ENCODE measurements at places on chromosomes 12 and 14.

DNA sequence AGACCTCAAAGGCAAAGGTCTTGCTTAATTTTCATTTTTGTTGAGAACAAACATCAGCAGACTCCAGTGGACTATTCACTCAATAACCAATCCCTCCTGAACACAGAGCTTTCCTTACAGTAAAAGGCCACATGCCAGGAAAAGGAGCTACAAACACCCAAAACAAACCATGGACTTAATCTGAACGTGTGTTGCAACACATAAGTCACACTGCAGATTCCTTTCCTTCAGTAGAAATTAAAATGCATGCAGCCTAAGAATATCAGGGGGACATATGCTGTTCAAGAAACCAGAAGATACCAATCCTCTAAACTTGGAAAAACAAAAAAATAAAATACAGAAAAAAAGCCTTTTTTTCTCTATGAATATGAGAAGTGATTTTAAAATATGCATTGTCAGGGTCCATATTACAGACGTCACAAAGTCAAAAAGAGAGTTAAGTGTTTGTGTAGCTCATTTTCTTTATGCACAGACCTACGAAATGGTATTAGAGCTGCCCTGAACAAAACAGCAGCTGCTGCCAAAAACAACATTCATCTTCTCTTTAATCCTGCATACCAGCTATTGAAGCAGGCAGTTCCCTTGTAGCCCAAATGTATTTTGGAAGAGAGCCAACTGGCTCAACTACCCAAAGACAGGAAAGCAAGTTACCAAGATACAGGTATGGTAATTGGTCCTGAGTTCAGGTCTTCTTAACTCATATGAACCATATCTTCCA lies 26.2 kb downstream of the KITLG start:
- peak; percentile 83 for ATAC-seq

DNA sequence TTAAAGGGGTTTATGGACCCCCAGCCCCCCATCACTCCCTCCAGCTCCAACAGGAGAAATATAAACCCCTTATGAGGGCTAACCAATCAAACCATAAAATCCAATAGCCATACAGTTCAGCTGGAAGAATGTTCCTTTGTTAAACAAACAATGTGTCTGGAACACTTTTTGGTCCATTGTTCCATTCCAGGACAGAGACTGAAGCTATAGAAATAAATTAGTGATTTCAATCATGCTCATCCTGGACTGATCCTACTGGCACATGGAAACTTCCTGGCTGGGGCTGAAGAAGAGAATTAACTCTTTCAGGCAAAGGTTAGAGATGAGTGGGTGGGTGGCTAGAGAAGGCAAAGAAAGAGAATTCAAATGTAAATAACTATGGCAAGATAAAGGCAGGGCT lies 63.4 kb downstream of the ANO2 start:
- ATAC-seq: no peak

DNA sequence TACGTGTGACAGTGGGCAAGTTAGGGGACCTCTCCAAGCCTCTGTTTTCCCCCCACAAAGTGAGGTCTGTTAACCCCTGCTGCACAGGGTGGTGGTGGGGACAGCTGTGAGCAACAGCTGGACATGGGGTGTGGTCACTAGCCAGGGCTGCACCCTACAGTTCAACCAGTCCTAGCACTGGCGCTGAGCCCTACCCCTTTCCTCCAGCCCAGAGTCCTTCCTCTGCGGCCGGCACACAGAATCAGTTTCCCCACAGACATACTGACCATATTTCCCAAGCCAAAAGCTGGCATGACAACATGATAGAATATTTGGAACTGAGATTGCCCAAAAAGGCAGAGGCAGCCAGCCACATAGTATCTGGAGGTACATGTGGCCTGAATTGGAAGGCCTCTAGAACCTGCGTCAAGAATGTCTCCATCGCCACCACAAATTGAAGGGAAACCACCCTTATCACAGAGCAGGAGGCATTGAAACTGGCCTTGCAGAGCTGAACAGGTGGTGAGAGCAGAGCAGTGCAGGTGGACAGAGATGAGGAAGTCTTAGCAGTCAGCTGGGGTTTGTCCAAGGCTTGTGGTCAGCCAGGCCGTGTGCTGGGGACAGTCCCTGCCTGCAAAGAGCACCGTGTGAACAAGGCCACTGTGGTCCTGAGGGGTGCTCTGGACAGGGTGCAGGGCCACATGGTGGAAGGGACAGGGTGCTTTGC lies 21.2 kb downstream of the DEGS2 start:
- ATAC-seq: no peak

GRCh38 chr14:93729993-93730392 lies 58.3 kb downstream of the PRIMA1 start:
- no peak for ATAC-seq

DNA sequence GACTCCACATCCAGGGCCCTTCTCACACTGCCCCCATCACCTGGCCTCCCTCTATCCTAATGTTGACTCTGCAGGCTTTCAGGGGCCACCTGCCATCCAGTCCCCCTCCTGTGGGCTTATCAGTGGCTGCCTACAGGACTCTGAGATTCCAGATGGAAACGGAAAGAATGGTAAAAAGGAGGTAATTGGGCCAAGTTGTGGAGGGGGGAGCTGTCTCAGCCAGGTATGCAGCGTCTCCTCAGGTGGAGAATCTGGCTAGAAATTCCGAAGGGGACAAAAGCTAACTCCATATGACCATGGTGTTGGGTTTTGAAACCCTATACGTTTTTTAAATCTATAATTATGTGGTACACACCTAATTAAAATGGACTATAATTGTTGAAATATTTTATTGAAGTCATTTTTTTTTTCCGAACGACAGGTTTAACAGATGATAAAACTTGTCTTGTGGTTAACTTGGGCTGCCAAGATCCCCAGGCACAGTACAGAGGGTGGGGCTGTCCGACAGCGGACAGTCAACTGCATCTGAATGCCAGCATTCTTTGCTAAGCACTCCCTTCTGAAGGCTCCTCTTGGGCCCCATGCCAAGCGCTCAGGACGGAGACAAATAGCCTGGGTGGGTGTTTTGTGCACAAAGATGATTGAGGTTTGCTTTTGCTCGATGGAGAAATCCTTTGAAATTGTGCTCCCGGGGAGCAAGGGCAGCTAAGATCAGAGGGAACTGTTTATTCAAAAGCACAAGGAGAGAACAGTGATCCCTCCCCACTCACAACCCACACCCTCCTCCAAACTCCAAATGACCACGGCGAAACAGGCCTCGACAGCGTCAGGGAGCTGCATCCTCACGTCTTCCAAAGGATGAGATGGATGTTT lies 365.6 kb downstream of the BCL11B start:
- no peak for ATAC-seq

- no peak for ATAC-seq
Observed at GRCh38 chr12:92648242-92649031, 54.4 kb upstream of the PLEKHG7 start.

GRCh38 chr12:75982979-75983660 lies 48.5 kb downstream of the PHLDA1 start:
- ATAC-seq: no peak

DNA sequence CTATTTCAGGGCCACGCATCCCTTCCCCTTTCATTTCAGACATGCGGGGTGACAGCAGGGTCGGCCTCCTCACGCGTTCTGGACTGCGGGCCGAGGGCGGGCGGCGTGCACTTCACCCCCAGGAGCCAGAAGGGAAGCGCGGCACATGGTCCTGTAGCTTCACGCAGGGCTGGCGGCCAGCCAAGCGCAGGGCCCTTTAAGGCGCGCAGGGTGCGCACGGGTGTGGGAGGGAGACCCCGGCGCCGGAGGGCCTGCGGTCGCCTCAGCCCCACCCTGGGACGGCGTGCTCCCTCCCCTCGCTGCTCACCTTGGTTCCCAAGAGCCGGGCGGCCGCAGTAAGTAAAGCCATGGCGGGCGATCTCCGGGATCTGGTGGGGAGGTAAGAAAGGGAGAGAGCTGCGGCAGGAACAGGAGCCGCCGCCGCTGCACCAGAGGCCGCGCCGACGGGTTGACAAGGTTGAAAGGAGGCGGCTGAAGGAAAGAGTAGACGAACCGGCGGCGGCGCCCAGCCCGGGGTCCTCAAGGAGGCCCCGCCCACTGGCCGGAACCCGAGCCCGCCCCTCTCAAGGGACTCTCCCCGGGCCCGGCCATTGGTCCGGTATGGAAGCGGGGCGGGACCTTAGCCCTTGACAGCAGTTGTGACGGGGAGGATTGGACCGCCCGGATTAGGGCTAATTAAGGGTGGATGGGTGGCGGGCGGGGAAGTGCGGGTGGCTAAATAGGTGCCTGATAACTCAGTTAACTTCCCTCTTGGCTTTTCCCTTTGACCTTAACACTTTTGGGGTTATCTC lies at the start of gene CS:
TSS of gene CS (minus strand) at position 478 of the 791 bp plus-strand sequence. CDS start at position 349, 129 bp downstream.
- ATAC-seq: peak; percentile 97

GRCh38 chr12:124509300-124509675 lies 58.1 kb downstream of the NCOR2 start:
- ATAC-seq: no peak

DNA sequence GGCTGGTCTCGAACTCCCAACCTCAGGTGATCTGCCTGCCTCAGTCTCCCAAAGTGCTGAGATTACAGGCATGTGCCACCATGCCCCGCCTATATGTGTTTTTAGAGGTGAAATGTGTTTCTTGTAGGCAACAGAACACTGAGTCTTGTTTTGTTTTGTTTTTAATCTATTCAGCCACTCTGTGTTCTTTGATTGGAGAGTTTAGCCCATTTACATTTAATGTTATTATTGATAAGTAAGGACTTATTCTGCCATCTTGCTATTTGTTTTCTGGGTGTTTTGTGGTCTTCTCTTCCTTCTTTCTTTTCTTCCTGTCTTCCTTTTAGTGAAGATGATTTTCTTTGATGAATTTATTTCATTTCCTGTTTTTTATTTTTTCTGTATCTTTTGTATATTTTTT lies 29.6 kb downstream of the IFNG start:
- ATAC-seq: no peak

DNA sequence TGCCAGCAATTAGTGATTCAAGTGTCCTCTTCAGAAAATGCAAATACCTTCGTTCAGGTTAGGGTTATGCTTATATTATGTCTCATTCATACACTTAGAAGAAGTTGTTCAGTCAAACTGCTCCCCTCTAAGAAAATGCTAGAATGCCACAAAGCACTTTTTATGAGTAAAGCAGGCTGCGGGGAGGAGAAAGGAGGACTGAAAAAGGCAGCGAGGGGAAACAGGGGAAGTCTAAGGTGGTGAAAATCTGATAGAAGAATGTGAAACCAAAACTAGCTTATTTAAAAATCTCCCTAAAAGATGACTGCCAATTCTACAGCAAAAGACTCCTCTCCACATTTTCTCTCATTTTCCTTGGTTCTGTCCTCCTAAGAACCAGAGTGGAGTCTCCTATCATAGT lies 70.1 kb downstream of the PRKD1 start:
- no peak for ATAC-seq

DNA sequence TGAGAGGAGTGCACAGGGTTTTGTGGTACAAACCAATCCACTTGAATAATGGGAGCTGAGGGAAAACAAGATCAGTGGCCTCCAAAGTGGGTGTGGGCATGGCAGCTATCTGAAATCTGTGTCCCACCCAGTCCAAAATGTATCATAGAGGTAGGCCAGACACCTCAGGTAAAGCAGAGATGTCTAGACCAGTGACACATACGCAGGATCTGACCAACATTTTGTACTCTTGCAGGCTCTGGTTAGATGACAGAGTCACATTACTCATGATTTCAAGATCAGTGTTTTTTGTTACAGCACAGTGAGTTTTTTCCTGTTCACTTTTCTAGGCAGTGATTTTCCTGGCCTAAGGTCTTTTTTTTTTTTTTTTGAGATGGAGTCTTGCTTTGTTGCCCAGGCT lies 211.8 kb downstream of the PCNX1 start:
- ATAC-seq: no peak

- ATAC-seq: no peak
Observed at GRCh38 chr14:66009089-66009488, 477.1 kb upstream of the CCDC196 start.

- no peak for ATAC-seq
Observed at GRCh38 chr12:90543374-90543773, 411.6 kb downstream of the CCER1 start.

DNA sequence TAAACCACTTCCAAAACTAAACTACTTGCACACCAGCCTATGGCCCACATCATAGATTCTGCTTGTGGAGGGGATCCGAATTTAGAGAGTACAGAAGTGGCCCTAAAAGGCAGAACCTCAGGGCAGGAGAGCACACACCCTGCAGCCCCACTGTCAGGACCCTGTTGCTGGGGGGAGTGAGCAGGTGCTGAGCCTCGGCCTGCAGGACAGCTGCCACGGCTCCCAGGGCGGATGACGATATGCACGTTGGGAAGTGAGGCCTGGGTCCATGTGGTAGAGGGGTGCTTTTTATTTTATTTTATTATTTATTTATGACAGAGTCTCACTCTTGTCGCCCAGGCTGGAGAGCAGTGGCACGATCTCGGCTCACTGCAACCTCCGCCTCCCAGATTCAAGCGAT lies 73.5 kb downstream of the TNFAIP2 start:
- ATAC-seq: no peak

DNA sequence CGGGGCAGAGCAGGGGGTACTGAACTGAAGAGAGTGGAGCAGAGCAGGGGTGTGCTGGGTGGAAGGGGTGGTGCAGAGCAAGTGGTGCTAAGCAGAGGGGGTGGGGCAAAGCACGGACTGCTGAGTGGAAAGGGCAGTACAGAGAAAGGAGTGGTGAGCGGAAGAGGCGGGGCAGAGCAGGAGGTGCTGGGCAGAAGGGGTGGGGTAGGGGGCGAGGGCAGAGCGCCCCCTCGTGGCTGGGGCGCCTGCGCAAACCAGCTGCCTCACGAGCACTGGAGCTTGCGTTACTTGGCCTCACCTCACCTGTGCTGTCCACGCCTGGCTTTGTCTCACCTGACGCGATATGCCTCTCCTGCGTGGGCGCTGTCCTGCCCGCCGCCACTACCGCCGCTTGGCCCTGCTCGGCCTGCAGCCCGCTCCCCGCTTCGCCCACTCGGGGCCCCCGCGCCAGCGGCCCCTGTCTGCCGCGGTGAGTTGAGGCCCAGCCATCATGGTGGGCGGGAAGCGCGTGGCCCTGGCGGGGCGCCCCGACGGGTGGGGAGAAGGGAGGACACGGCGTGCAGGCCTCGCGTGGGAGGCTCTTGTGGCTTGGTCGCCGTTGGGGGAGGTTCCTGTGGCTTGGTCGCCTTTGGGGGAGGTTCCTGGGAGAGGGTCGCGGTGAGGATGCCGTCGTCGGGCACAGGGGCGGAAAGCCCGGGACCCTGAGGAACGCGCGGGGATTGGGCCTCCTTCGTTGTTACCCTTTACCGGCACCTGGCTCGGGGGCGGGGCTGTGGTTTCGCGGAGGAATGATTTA lies at the start of gene COX8C:
TSS of gene COX8C (plus strand) at position 257 of the 796 bp plus-strand sequence. CDS start at position 344, 87 bp downstream.
- ATAC-seq: no peak

DNA sequence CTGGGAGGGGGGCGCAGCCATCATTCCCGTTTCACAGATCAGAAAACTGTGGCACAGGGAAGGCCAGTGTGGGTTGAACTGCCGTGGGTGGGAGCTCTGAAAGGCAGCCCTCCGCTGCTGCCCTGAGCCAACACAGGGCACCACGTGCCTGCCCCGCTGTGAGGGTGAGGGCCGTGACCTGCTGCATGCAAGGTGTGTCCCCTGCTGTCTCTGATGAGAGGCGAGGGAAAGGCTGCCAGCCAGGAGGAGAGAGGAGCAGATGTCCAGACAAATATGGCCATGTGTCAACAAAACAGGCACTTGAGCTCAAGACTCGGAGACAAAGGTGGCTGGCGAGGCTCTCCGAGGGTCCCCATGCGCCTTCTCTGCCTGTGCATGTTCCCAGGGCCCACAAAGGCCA lies 108.8 kb downstream of the RBM19 start:
- ATAC-seq: no peak

Measured in SK-N-SH treated with all-trans-retinoic acid at 6 μM for 48 hours (cell line).